ENCODE measurements at places on chromosomes 4 and X.

DNA sequence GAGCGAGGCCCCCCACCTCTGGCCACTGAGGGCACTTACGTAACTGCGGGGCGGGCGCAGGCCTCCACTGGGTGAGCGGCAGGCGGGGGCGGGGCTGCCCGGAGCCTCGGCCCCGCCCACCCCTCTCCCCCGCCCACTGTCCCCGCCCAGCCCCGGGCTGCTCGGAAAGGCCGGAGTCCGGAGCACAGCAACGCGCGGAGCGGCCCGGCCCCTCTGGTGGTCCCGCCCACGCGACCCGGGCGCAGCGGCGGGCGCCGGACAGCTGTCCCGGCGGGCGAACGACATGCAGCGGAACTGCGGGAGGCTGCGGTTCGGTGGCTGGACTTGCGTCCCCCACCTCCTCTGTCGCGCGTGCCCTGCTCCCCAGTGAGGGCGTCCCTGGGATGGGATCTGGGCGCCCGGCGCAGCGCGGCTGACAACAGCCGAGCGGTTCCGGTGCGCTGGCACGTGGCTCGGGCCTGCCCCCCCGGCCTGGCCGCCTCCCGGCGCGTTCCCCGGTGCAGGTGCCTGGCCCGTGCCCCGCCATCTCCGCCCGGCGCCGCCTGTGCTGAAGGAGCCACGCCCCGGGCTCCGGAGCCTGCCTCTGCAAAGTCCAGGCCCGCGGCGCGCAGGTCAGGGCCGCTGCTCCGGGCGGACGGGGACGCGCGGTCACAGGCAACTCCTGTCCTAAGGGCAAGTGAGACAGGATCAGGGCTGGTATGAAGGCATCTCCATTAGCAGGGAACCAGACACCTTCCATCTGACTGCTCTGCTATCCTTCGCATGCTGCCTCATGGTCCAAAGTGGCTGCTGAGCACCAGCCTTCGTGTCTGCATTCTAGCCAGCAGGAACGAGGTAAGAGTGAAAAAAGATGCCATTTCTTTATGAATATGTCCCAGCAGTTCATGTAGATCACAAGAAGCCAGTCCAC, 21.8 kb upstream of the JAKMIP1 start:
- DNase-seq, result no peak

- peak; percentile 4 for DNase-seq
Observed at GRCh38 chrX:107826238-107827029, 768 bp downstream of the MID2 start.

DNA sequence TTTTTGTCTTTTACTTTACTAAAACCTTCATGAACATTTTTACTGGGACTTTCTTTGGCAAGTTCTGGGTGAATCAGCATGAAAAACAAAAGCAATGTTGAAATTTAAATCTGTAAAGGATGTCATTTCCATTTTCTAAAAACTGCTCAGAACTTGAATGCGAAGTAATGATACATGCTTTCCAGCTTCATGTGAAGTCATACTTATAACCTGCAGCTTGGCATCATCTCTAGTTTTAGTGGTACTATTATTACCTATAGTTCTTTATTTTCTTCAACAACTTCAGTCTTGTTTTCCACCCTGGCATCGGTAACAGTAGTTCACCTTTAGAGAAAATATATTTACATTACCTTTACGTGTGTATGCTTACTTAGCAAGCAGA, 421.4 kb upstream of the DIPK2B start:
- no peak for DNase-seq

DNA sequence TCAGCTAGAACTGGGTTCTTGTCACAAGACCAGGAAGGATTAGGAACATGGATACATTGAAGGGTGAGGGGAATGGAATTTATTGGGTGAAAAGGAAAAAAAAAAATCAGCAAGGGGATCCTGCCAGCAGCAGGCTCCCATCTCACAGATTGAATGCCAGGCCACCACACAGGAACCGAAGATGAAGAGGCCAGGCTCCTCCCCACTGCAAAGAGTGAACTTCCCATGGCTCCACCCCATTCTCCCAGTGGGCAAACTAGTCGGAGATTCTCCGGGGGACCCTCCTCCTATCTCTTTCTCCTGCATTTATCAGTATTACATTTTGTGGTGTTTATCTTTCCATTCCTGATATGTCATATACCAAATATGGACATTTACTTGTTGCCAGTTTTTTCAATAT, 46.0 kb upstream of the MAGED1 start:
- DNase-seq, result no peak

GRCh38 chr4:44978020-44978419, 251.7 kb upstream of the GNPDA2 start:
- no peak for DNase-seq
